ENCODE measurements at places on chromosomes 4 and X.

GRCh38 chr4:176321589-176321988, 1.8 kb downstream of the SPCS3 start:
- no peak for DNase-seq

GRCh38 chr4:127212701-127213100, 420.1 kb upstream of the INTU start:
- no peak for DNase-seq

GRCh38 chr4:3294401-3295241, 1.8 kb downstream of the RGS12 start:
- DNase-seq: no peak

- peak; percentile 43 for DNase-seq
These were observed 179.8 kb downstream of the SPCS3 start for GRCh38 chr4:176499518-176499917.

DNA sequence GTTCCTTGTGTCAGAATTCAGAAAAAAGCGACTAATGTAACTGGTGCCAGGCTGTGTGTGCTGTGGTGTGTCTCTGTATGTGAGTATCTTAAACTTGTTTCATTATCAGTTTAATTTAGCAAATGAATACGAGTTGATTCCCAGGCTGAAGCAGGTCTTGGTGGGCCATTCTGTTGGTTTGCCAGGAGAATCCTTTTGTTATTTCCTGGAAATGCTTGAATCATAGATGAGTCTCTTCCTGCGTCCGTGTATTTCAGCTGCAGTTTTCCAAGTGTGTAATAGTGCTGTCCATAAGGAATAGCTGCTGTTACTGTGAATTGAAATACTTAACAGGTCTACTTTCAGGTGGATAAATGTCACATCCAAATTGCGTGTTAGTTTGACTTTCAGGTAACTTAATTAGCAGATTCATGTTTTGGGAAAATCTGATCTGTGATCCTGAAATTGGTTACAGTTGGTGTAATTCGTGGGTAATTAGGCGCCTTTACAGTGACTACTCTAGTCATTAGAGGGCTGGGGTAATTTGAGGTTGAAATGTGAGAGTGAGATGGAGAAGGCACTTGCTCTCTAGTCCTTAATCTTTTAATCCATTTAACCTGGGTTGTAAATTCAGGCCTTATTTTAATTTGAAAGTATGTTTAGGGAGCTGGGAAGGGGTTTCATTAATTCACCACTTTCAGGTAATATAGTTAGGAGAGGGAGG, 23.8 kb downstream of the TMEM131L start:
- DNase-seq: no peak

DNA sequence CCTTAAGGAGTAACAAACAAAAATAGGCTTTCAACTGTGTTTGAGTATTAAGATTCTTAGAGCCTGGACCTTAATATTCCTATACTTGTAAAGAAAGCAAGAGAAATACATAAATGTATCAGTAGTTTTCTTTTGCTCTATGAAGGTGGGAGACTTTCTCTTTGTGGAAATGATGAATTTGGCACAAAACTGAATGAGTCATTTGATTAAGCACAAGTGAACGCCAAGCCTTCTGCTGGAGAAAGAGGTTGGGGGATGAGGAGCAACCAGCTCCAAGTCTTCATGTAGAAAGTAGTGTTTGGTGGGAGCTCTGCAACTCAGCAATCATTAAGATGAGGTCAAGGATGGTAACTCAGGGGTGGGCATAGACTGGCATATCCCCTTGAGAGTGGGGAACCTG, 49.6 kb downstream of the MEPE start:
- DNase-seq: no peak

GRCh38 chr4:10688846-10689245, 4.3 kb upstream of the CLNK start:
- no peak for DNase-seq

DNA sequence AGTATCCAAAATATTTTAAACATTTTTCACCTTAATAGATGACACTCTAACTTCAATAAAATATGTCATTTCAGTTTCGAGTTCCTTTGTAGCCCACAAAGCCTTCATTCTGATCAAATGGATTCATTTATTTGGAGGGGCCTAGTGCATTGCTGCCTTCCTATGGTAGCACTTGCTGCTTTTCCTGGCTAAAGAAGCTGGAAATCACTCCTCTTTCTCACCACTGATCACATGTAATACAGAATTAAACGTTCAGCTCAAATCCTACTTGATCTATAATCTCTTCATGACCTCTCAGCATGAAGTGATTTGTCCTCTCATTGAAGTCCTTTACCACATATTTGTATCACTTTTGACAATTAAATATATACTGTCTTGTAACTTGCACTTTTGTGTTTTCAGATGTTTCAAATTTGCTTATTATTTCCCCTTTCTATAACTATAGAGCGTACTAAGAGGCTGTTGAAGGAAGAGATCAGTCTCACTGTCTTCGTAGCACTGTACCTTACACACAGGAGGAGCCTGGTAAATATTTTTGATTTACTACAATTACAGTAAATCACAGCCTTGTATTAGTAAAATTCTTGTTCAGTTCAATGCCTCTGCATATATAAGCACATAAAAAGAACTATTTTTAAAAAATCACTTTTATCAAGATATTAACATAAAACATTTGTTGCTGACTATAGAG, 555 bp downstream of the CFI start:
- no peak for DNase-seq

- no peak for DNase-seq
These were observed 36.2 kb upstream of the TASL start for GRCh38 chrX:30613721-30614120.

DNA sequence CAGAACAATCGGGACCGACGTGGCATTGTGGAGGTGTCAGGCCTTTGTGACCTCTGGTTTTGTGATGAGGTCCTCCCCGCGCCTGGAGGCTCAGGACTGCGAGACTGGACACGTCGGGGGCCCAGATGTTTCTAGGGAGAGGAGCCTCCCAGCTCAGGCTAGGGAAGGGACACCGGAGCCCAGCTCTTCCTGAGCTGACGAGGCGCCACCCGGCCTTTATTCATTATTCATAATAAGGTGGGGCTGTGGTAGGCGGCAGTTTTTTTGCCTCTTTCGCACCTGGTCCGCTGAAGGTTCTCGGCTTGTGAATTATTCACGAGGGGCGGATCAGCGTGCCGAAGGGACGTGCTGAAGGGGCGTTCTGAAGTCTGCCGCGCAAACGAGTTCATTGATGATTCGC, 2.3 kb upstream of the UBA1 start:
- no peak for DNase-seq

DNA sequence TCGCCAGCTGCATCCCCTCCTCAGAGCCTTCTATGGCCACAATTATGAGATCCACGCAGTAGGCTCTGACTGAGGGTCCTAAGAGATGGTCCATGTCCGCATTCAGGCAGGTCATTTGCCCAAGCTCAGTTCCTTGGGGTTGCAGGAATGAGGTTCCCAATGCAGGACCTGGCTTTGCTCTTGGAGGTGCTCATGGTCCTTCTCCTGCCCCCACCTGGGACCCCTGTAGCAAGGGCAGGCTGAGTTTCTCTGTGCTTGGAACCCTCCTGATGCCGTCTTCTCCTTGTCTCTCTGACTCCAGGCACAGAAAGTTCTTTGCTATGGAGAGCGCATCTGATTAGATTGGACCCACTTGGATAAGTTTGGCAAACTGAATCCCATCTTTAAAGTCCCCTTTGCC, 16.5 kb upstream of the SHOX start:
- DNase-seq: no peak

- DNase-seq: no peak
These were observed 582.4 kb upstream of the FAM241A start for GRCh38 chr4:111562826-111563225.

GRCh38 chrX:47574076-47574546, 8.1 kb upstream of the TIMP1 start:
- DNase-seq: no peak

DNA sequence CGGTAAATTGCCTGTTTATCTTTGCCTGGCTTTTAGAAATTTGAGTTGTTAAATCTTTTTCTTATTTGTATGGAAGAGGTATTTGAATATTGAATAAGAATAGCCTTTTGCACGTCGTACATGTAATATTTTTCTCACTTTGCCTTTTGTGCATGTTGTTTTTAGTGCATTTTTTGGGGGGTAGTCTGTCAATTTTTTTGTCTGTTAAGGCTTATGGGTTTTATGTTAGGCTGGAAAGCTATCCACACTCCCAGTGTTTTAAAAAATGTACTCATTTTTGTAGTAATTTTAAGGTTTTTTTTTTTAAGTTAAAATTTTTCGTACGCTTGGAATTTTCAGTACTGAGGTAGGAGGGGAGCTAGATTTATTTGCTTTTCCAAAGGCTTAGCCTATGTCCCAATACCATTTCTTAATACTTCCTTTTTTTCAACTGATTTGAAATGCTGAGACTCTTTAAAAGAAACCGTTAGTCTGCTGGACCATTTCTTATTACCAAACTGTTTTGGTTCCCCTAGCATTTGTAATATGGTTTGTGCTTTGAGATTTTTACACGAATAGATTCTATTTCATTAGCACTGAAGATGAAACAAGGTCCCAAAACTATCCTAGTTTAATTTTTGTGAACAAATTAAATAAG, 1.3 kb downstream of the HERC5 start:
- DNase-seq: no peak

DNA sequence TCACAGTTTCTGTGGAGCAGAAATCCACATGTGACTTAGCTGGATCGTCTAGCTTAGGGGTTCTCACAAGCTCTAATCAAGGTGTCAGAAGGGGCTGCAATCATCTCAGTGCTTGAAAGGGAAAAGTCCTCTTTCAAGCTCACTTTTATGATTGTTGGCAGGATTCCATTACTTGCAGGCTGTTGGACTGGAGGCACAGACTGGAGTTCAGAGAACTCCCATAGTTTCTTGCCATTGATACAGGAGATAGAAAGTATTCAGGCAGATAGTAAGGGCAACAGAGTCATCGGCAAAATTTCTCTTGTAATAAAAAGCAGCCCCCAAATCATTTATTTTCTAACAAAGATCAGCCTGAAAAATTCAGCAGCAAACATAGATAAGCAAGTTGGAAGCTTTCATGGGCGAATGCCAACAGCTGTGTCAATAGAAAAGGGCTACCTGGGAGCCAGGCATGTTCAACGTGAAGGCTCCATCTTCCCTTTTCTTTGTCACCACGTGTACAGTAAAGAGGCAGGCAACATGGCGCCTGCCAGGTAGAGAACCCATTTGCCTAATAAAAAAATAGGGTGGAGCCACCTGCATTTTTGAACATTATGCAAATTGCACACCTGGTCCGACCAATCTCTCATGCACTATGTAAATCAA, 64.4 kb downstream of the CXCL13 start:
- DNase-seq: no peak

DNA sequence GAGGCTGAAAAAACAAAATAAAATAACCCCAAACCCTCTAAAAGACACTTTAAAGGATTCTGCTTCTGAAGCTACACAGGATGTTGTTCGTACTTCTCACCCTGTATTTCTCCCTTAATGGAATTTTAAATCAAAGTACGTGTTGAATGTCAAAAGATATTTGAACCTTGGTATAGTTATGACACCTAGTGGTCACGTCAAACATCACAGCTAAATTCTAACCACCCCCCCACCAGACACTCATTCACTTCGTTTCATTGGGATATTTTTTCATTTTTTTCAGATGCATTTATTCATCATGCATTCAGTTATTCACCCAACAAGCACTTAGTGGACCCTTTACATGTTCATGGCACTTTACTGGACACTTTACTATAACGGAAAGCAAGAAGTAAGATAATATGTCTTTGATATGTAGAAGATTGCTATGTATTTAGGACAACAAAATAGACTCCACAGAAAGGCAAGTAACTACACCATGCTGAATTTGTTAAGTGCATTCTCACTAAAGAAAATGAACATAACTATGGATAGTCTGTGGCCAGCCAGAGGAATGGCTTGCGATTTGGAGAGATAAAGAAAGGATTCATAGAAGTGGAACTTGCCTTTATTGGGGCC, 62.5 kb upstream of the GPR174 start:
- no peak for DNase-seq

GRCh38 chr4:1232661-1233621, 16.0 kb downstream of the CTBP1 start:
- DNase-seq: no peak

- no peak for DNase-seq
These were observed 50.3 kb upstream of the GEMIN8 start for GRCh38 chrX:14079891-14080430.

- DNase-seq: no peak
These were observed 67.7 kb upstream of the H2AZ1 start for GRCh38 chr4:100017637-100018310.

DNA sequence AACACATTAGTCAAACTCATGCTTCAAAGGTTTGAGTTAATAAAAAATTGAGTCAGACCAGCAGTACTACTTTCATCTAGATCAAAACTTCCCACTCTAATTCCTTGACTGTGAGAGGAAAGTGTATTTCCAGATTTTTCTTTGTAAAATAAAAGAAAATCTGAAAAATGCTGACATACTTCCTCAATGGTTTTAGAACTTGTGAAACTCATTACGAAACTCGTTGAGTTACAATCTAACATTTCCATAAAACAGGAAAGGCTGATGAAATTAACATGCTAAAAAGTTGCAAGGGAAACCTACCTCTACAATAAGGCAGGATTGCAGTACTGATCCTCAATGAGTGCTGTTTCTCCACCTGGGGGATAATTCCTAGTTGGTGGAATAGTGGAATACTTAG, 217.8 kb upstream of the HCCS start:
- DNase-seq: no peak

DNA sequence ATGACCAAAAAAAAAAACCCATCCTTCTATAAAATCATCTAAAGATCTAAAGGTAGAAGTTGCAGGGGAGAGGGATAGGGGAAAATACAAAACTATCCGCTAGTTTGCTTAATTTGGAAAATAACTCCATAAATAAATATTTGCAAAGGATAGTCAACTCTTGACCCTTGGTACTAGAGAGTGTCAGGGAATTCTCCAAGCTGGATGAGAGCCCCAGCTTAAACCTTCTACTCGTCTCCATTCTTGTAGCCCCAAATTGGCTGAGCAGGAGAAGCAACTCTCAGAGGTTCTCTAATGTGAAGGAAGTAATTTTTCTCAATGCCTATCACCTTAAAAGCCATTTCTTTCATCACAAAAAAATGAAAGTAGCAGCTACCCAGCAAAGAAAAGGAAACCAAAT, 35.2 kb downstream of the ACSL4 start:
- no peak for DNase-seq

- no peak for DNase-seq
These were observed 2170.2 kb downstream of the PCDH7 start for GRCh38 chr4:32890398-32890797.

DNA sequence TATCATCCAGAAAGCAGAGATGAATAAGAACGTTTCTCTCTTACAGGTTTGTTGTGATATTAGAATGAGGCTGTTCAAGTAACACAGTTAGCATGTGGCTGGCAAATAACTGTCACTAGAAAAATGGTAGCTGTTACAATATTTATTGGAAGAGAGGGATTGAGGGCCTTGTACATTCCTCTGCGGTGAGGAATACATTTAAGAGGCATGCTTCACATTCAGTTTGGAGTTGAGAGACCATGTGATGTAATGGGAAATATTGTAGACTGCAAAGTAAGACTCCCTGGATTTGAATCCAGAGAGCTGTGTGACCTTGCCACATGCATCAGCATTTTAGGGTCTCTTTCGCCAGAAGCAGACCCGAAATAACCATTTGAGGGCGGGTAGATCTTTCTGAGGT, 104.8 kb upstream of the KIT start:
- no peak for DNase-seq

- no peak for DNase-seq
These were observed 202.5 kb upstream of the RPL34 start for GRCh38 chr4:108417923-108418322.

GRCh38 chr4:81682492-81682891, 210.8 kb upstream of the RASGEF1B start:
- DNase-seq: no peak
